ENCODE measurements at places on chromosomes 12 and 14. TPM values are rescaled to one million over a fixed set of nuclear protein-coding genes. Genes with fewer than 3 reads are reported as not detected.

DNA sequence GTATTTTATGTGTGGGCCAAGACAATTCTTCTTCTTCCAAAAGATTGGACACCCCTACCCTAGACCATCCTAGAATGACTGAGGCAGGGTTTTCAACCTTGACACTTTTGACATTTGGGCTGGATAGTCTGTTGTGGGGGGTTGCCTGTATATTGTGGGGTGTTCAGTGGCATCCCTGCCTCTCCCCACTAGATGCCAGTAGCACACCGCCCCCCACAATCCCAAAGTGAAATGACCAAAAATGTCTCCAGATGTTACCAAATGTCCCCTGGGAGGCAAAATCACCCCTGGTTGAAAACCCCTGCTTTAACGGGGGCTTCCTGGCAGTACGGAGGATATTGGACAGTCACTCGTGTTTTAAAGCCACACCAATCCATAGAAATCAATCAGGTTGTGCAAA, 219.6 kb downstream of the PHETA1 start:
- peaks cover 2% of the 10 kb centered on the region for H3K27me3 ChIP-seq
- H3K27ac ChIP-seq = no peak overlapping the region
- H3K36me3 ChIP-seq = no peaks in the 10 kb centered on the region
- no peak for DNase-seq

DNA sequence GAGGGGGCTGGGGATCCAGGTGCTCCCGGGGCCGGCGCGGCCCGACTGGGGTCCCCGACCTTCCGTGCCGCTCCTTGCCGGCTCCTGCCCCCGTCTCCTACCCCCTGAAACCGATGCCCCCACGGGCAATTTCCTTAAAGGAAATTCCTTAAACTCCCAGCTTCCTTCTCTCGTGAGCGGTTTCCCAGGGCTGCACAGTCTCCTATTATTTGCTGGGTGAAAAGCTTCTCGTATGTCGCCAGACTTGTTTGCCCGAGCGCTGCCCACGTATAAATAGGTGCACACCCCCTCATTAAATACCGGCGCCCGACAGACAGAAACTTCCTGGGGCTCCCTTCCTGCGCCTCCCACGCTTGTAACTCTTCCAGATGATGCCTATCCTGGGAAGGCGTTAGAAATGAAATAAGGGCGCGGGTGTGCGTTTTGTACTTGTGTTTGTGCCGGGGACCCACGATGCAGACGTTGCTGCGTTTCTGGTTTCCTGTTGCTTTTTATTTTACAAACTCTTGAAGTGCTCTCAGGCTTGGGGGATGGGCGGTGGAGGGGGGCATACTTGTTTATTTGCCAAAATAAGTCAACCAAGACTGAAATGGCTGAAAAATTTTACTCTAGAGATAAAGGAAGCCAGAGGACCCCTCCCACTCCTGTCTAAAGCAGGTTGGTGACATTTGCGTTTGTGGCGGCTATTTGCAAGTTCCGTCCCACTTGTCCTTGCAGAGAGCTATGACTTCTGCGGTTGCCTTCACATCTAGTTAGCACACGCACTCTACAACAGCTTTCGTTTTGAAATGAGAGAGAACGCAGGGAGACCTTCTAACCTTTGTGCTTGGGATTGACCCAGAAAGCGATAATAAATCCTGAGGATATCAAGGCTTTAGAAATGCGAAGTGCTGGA, 1.0 kb downstream of the HIP1R start:
- peak overlapping the region; percentile 88 for H3K27ac ChIP-seq
- peak overlapping the region; percentile 90 for H3K4me3 ChIP-seq
- peaks cover 3% of the 10 kb centered on the region for H3K27me3 ChIP-seq
- H3K4me1 ChIP-seq = peaks cover 36% of the 10 kb centered on the region
- H3K36me3 ChIP-seq = peaks cover 2% of the 10 kb centered on the region

- no peaks in the 10 kb centered on the region for H3K36me3 ChIP-seq
- H3K27ac ChIP-seq = no peak overlapping the region
- peak overlapping the region; percentile 69 for H3K4me3 ChIP-seq
- peaks cover 6% of the 10 kb centered on the region for H3K4me1 ChIP-seq
- peak; percentile 81 for DNase-seq
These were observed 1.5 kb downstream of the SPX start for GRCh38 chr12:21527451-21528180.

Gene SSTR1
- total RNA-seq = not detected

Gene ARID4A
- 20.3 TPM for total RNA-seq

GRCh38 chr12:3605692-3606091, 114.7 kb downstream of the PRMT8 start:
- peaks cover 13% of the 10 kb centered on the region for H3K36me3 ChIP-seq
- H3K4me3 ChIP-seq = no peak overlapping the region
- no peaks in the 10 kb centered on the region for H3K4me1 ChIP-seq
- DNase-seq = no peak

DNA sequence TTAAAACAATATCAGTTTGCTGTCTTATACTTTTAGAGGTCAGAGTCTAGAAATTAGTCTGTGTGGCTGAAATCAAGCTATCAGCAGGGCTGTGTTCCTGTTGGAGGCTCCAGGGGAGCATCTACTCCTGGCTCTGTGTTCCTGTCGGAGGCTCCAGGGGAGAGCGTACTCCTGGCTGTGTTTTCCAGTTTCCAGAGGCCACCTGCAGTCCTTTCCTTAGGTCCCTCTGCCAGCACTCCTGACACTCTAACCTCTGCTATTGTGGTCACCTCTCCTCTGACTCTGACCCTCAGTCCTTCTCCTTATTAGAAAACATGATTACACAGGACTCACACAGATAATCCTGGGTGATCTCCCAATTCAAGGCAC, 1140.7 kb upstream of the TMEM132C start:
- peaks cover 5% of the 10 kb centered on the region for H3K27me3 ChIP-seq
- no peak for DNase-seq
- no peak overlapping the region for H3K27ac ChIP-seq
- no peaks in the 10 kb centered on the region for H3K36me3 ChIP-seq
- H3K4me1 ChIP-seq = peaks cover 7% of the 10 kb centered on the region

Gene ZDHHC22
- total RNA-seq = not detected

DNA sequence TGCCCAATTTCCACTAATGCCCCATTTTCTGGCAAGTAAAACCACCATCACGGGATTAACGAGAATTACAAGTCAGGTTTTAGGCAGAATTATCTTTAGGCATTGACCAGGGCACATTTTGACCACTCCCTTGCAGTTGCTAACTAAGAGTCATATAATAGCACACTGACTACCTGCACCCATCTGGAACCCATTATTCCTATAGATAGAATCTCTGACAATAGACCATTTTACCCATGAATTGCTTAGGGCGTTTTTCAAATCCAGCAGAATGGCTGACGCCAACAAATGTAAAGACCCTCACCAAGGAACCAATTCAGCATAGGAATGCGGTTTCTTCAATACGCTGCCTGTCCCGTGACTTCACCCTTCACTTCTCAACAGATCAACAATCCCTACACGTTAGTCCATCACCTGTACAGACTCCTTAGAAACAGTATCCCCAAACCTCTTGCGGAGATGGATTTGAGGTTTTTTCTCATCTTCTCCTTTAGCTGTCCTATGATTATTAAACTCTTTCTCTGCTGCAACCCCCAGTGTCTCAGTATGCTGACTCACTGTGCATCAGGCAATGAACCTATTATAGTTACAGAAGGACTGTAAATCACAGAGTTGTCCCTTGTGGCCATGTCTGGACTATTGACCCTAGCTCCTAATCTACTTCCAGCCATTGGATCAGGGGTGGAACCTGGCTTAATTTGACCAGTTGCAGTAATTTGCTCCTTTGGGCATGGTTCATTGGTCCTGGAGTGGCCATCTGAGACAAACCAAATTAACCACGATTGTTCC, 177.3 kb upstream of the PLXNC1 start:
- no peak for DNase-seq
- H3K4me3 ChIP-seq = no peak overlapping the region
- no peaks in the 10 kb centered on the region for H3K36me3 ChIP-seq
- peaks cover 6% of the 10 kb centered on the region for H3K4me1 ChIP-seq
- H3K27ac ChIP-seq = no peak overlapping the region

Gene DPF3
- total RNA-seq = 0.39 TPM

DNA sequence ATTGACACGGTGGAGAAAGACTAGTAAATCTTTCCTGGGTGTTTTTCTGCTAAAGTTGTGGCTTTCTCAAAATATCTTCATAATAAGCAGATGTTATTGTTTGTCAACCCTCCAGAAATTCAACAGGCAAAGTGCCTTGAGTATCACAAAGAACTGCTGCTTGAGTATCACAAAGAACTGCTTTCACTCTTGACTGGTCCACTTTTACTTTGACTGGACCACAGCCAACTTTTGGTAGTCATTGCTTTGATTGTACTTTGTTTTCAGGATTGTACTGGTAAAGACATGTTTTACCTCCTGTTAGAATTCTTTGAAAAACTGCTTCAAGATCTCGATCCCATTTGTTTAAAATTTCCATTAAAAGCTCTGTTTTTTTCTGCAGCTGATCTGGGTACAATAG, 62.6 kb downstream of the PDZRN4 start:
- no peak overlapping the region for H3K4me3 ChIP-seq
- H3K36me3 ChIP-seq = no peaks in the 10 kb centered on the region
- no peak overlapping the region for H3K27ac ChIP-seq
- H3K4me1 ChIP-seq = no peaks in the 10 kb centered on the region
- H3K27me3 ChIP-seq = no peaks in the 10 kb centered on the region
- DNase-seq = no peak

Gene EMC9
- total RNA-seq = 46.7 TPM

GRCh38 chr12:122793685-122794106, 19.3 kb downstream of the CCDC62 start:
- H3K4me1 ChIP-seq = no peaks in the 10 kb centered on the region
- no peaks in the 10 kb centered on the region for H3K36me3 ChIP-seq
- H3K4me3 ChIP-seq = no peak overlapping the region
- no peak for DNase-seq
- no peaks in the 10 kb centered on the region for H3K27me3 ChIP-seq

GRCh38 chr14:73233564-73233963, 3.7 kb upstream of the PAPLN start:
- H3K27me3 ChIP-seq = peaks cover 41% of the 10 kb centered on the region
- H3K4me3 ChIP-seq = no peak overlapping the region
- no peak for DNase-seq
- H3K36me3 ChIP-seq = no peaks in the 10 kb centered on the region
- H3K4me1 ChIP-seq = peaks cover 10% of the 10 kb centered on the region

GRCh38 chr12:94596596-94596995, 53.8 kb downstream of the TMCC3 start:
- peaks cover 2% of the 10 kb centered on the region for H3K27me3 ChIP-seq
- no peak overlapping the region for H3K27ac ChIP-seq
- H3K36me3 ChIP-seq = no peaks in the 10 kb centered on the region

DNA sequence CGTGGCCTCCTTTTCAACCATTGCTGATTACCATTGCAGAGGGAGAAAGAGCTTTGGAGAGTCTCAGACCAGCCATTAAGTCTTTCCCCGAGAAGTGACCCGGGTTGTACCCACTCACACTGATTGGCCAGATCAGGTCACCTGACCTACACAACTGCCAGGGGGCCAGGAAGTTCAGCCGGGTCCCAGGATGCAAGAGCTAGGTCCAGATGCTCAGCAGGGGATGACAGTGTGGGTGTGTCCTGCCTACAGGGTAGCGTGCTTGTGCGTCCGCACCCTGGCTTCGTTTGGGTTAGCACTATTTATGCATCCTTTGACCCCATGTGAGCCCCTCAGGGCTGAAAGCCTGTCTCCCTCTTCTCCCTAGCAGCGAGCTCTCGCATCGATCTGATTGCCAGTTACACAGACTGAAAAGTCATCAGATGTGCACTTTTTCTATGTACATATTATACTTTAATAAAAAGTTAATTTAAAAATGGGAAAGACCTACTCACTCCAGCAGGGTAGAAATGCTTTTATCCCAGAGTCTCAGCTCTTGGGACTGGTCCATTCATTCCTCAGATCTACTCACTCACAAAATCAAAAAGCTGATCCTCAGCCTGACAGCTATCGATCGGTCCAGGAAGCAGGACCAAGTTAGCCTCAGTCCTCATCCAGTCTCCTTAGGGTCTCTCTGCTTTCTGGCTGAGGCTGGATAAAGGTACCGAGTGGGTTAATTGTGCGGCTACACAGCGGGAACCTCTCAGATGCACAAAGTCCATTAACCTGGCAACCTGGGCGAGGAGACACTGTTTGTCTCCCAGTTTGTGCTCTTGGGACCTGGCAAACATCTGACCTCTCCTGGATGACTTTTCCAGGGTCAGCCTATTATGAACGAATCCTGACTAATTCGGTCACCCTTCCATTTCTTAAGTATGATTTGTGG, 68.0 kb downstream of the SERPINA3 start:
- no peak for DNase-seq
- H3K4me3 ChIP-seq = no peak overlapping the region
- H3K4me1 ChIP-seq = no peaks in the 10 kb centered on the region
- H3K27me3 ChIP-seq = peaks cover 3% of the 10 kb centered on the region
- no peaks in the 10 kb centered on the region for H3K36me3 ChIP-seq

- H3K4me1 ChIP-seq = no peaks in the 10 kb centered on the region
- DNase-seq = no peak
- H3K27ac ChIP-seq = no peak overlapping the region
- peaks cover 17% of the 10 kb centered on the region for H3K36me3 ChIP-seq
These were observed 96.9 kb downstream of the SYNE2 start for GRCh38 chr14:63949696-63950095.

DNA sequence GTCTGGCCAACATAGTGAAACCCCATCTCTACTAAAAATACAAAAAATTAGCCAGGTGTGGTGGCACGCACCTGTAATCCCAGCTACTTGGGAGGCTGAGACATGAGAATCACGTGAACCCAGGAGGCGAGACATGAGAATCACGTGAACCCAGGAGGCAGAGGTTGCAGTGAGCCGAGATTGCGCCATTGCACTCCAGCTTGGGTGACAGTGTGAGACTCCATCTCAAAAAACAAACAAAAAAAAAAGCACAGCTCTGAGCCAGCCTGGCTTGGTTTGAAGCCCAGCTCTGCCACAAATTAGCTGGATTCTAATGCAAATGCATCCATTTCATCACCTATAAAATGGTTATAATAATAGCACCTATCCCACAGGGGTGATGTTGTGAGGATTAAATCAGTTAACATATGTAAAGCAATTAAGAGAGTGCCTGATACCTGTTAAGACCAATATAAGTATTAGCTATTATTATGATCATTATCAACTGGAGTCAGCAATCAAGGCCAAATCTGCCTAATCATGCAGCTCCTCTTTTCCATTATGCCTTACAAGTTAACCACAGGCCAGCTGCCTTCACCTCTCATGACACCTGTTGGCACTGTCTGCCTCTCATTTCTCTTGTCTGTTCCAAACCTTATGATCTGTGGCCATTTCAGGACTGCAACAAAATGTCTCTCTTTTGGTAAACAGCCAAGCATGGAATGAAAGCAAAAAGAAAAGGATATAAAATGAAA, 2.1 kb downstream of the GNPTAB start:
- peak overlapping the region; percentile 95 for H3K4me3 ChIP-seq
- no peaks in the 10 kb centered on the region for H3K36me3 ChIP-seq
- no peak for DNase-seq
- no peaks in the 10 kb centered on the region for H3K27me3 ChIP-seq
- no peak overlapping the region for H3K27ac ChIP-seq
- peaks cover 58% of the 10 kb centered on the region for H3K4me1 ChIP-seq

Gene FAIM2
- 0.91 TPM for total RNA-seq

- no peaks in the 10 kb centered on the region for H3K27me3 ChIP-seq
- peak; percentile 77 for DNase-seq
- H3K27ac ChIP-seq = no peak overlapping the region
- H3K36me3 ChIP-seq = peaks cover 4% of the 10 kb centered on the region
- peaks cover 11% of the 10 kb centered on the region for H3K4me1 ChIP-seq
These were observed 805.4 kb downstream of the VRK1 start for GRCh38 chr14:97602438-97603117.

Gene LAG3
- total RNA-seq = 88.2 TPM
